ENCODE measurements at places on chromosomes 3 and 15.

GRCh38 chr15:29570948-29571791 lies 251.1 kb downstream of the TJP1 start:
- no peak for DNase-seq

DNA sequence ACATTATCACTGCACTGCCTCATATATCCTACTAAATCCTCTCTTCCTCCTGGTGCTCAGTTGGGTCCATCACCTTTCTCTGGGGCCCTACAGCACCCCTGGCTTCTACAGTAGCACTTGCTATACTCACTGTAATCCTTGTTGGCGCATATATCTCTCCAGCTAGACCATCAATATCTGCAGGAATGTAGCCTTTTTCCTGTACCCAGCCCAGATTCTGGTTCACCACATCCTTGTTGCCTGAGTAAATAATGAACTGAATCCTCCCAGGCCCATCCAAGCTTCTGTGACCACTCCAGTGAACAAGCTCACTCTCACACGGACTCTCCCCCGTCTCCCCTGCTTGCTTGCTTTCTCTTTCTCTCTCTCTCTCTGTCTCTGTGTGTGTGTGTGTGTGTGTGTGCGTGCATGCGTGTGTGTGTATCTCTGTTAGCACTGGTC lies 62.5 kb upstream of the LIPC start:
- DNase-seq, result no peak

GRCh38 chr3:21898316-21898715 lies 147.3 kb upstream of the ZNF385D start:
- no peak for DNase-seq

- DNase-seq, result no peak
Observed at GRCh38 chr15:82129761-82130160, 83.9 kb upstream of the MEX3B start.

GRCh38 chr3:196131921-196132320 lies 50.0 kb upstream of the TFRC start:
- DNase-seq, result no peak

GRCh38 chr15:65056868-65057548 lies 10.8 kb downstream of the RASL12 start:
- DNase-seq, result no peak

GRCh38 chr3:123405021-123405420 lies 43.9 kb downstream of the ADCY5 start:
- DNase-seq, result no peak

DNA sequence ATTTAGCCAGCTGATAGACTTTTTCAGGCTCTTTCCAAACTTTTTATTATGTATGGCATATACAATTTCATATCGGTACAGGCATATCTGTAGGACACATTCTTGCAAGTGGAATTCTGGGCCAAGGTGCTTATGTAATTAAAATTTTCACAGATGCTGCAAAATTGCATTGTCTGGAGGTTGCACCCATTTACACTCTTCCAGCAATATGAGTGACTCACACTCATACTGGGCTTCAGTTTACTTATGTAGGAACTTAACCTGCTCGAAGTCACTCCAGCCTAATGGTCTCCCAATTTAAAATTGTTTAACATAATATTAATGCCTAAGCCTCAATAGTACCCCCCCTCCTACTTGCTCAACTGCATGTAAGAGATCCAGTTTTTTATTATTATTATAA lies 11.2 kb upstream of the SEC62 start:
- no peak for DNase-seq

- no peak for DNase-seq
Observed at GRCh38 chr3:138245026-138245425, 57.9 kb downstream of the ARMC8 start.

DNA sequence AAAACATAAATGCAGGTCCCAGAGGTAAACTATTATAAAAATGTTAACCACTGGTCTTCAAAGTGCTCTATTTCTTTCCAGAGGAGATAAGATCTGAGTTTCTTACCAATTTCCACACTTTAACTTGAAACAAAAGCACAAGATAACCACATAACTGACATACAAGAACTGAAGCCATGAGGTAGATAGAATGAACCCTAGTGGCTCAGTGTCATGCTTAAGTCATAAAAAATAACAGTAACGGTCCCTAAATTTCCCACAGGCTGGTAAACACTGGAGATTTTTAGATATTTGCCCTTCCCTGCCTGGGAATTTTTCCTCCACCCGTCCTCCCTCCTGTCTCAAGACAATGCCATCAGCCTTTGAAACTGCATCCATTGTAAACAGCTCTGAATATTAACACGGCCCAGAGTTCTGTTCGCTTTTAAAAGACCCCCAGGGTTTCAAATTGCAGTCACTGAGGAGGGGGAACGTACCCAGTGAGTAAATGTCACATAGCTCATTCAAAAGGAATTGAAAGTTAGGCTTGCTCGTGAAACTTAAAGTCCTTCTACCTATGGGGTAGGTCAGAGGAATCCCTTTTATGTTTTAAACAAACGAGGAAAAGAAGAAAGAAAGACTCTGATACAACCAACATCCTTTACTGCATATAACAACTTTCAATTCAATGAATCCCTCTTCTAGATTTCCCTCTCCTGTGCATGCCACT lies 5.7 kb downstream of the LRIG1 start:
- no peak for DNase-seq

DNA sequence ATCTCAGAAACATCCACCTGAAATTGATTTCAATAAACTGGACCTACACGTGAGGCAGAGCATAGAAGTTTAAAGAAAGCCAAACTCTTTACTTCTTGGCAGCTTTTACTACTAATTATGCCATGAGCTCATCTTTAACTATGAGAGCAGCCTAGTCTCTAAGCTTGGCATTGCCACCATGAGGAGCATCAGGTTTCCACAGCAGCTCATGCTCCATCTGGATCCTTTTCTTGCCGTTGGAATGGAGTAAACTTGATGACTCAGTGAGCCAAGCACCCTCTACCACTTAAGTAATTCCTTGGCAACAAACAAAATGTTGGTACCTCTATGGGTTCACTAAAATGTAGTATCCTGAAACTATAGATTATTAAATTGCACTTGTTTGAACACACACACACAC lies 583.2 kb downstream of the EPHA3 start:
- no peak for DNase-seq

DNA sequence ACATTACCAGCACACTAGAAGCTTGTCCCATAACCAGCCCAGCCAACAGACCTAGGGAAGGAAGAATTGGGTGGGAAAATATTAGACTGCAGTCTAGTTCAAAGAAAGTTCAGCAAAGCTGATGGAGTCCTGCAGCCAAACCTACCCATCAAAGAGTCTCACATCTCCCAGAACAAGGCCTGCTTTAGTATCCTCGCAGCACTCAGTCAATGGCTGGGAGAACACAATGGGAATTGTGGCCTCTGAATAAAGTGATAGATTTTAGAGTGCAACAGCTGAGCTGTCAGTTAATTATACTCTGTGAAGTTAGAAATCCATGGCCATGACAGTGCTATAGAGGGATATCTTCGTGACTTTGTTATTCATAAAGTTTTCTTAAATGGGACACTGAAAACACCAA lies 207.2 kb upstream of the NAALADL2 start:
- DNase-seq, result no peak

DNA sequence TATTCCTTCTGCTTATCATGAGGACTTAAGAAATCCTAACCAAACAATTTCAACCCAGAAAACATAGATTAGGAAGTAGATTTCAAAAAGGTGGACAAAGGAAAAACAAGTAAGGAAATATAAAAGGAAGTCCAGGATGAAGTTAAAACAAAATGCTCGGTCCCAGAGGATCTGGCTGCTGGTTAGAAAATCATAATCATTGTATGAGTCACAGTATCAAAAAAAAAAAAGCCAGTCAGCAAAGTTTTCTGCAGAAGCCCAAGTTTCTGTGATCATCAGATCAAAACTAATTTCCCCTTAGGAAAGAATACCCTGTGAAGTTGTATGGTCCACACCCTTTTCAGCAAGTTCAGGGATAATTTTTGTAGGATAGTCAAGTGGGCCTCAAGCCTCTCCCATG lies 43.0 kb upstream of the LRTM1 start:
- no peak for DNase-seq

- no peak for DNase-seq
Observed at GRCh38 chr3:8599146-8599545, 45.5 kb downstream of the SSUH2 start.

DNA sequence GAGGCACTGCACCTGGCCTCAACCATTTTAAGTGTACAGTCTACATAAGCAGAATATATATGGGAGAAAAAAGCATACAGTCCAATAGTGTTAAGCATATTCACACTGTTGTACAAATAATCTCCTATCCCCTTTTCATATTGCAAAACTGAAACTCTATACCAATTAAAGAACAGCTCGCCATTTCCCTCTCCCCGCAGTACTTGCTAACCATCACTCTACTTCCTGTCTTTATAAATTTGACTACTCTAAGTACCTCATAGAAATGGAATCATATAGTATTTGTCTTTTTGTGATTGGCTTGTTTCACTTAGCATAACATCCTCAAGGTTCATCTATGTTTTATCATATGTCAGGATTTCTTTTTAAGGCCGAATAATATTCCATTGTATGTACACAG lies 21.6 kb upstream of the TASOR start:
- DNase-seq, result no peak

DNA sequence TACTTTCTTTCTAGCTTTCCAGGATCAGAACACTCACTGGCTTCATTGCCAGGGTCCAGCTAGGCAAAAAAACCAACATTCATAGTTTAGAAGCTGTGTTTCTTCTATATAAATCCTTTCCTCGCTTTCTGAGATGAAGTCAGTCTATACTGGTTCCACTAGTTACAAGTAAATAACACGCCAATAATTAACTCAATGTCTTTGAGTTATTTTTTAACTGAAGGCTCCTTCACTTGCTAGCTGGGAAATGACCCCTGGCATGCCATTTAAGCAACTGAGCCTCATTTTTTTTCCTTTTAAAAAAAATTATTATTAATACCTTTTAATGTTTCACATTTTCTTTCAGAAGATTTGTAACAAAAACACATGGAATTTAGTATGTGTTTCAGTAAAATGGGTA lies 2.1 kb upstream of the CCDC174 start:
- no peak for DNase-seq

DNA sequence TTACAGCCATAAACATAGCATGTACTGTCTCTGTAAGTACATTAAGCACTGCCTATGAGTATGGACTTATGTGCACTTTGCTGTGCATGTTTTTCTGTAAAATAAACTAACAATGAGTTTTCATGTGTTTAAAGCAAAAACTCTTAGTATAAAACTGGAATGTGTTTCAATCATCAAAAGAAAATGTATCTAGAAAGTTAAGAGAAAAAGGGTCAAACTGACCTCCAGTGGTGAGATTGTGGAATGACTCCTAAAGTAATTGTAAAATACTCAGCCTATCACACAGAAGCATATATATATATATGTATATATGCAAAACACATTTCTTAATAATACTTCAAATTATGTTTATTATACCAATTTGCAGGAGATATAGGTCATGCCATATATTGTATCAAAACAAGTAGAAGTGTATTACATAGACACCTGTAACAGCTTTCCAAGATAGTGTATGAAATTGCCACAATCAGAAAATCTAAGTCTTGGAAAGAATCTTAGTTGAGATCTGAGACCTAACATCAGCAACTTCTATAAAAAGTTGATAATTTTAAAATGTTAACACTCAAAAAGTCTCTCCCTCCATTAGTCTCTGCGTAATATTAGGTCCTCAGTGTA lies 199.6 kb downstream of the FMN1 start:
- no peak for DNase-seq

DNA sequence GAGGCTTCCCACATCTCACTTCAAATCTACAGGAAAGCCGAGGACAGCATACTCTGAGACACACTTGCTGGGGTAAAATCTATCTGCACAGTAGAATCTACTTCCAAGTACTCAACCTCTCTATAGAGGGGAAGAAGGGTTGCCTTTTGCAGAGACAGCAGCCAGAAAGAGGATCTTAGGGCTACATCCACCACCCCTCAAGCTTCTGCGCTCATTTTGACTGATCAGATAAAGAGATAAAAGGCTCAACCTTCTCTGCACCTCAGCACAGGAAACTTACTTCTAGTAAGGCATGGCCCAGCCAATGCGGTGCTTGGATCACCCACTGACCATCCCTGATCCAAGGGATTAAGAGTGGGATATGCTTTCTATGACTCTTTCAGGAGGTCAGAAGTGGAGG lies 6.9 kb upstream of the SLC9A9 start:
- DNase-seq, result no peak

DNA sequence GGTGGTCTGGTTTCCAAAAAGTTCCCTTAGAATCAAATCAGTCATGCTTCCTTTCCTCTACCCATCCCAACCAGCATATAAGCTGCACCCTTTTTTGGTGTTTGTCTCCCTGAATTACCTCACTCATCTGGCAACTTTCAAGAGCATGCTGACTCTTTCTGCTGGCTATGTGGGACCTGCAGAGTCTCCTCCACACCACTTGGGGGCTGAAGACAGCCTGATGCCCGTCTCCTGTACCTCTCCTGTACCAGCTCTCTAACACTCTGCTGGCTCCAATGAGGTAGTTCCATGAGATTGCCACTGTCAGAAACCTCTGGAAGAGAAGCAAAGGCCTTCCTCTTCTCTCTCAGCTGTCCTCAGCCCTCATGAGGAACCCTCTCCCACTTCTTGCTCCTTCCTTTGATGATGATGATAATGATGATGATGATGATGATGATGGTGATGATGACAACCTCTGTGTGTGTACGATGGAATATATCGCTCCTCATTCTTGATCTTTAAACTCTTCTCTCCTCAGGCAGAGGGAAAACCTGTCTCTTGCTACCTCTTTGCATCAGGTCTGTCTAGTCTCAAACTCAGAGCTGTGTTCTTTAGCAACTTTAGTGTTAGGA lies 257.5 kb downstream of the ZNF621 start:
- no peak for DNase-seq

GRCh38 chr15:94234300-94234699 lies 2.9 kb downstream of the MCTP2 start:
- no peak for DNase-seq

- no peak for DNase-seq
Observed at GRCh38 chr3:179046497-179047353, 24.9 kb downstream of the ZMAT3 start.

DNA sequence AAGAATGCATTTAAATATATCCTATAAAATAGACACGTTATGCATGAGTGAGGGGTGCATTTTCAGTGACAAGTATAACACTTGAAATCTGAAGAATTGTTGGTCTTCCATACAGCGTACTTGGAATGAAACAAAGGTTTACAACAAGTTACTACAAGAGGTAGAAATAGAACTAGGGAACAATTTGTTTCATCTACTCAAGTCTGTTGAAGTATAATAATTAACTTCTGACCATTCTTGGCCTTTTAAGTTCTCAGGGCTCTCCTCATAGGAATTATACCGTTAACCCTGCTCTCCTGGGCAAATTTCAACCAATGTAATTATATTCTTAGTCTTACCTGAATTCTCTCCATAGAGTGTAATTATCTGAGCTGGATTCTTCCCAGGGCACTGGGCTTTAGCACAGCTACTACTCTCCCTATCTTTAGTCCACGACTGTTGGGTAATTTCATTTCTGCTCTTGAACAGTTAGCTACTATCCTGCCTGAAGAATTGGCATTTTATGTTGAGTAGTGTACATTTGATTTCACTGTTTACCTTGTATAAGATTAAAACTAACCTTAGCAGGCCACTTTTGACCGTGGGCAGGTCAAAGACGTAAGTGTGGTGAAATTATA lies 100.6 kb downstream of the UBE2E2 start:
- DNase-seq, result no peak

GRCh38 chr3:161644891-161645635 lies 148.5 kb downstream of the OTOL1 start:
- no peak for DNase-seq

- no peak for DNase-seq
Observed at GRCh38 chr15:101617390-101617965, 34.7 kb downstream of the TM2D3 start.
